ENCODE measurements at places on chromosomes 4 and X. TPM values are rescaled to one million over a fixed set of nuclear protein-coding genes. Genes with fewer than 3 reads are reported as not detected.

ADH7 gene
- not detected for total RNA-seq

MAGEA1 gene
- not detected for total RNA-seq

SHISA3 gene
- total RNA-seq = not detected

DOK7 gene
- 0.34 TPM for total RNA-seq

TMEM187 gene
- 5.7 TPM for total RNA-seq

ZNF674 gene
- 4.5 TPM for total RNA-seq

FAM50A gene
- 121 TPM for total RNA-seq

CPZ gene
- 0.33 TPM for total RNA-seq

INTS6L gene
- total RNA-seq = 0.08 TPM

LPAR4 gene
- not detected for total RNA-seq

ZCCHC12 gene
- total RNA-seq = not detected

TLR10 gene
- total RNA-seq = not detected

GPR50 gene
- total RNA-seq = 0.19 TPM

MAGEB5 gene
- total RNA-seq = not detected

TRMT10A gene
- 4.7 TPM for total RNA-seq

IL1RAPL1 gene
- total RNA-seq = not detected

MORF4L2 gene
- total RNA-seq = 485 TPM

SSX3 gene
- not detected for total RNA-seq

CTAG2 gene
- total RNA-seq = not detected

HAND2 gene
- total RNA-seq = 0.35 TPM

CXCL10 gene
- total RNA-seq = 0.17 TPM

HSFX3 gene
- not detected for total RNA-seq

NR3C2 gene
- not detected for total RNA-seq

VEGFC gene
- 15.7 TPM for total RNA-seq

SPP1 gene
- total RNA-seq = 164 TPM

TRIML1 gene
- total RNA-seq = not detected

ERVMER34-1 gene
- 1.2 TPM for total RNA-seq

ATXN3L gene
- total RNA-seq = not detected

FAT4 gene
- total RNA-seq = 2.6 TPM

PPEF1 gene
- total RNA-seq = 1.3 TPM

PPBP gene
- not detected for total RNA-seq

FAM9B gene
- not detected for total RNA-seq

PAGE2 gene
- not detected for total RNA-seq

NSUN7 gene
- 0.27 TPM for total RNA-seq

ZNF157 gene
- not detected for total RNA-seq

DCAF4L1 gene
- total RNA-seq = 0.11 TPM

IL13RA2 gene
- total RNA-seq = 0.06 TPM

TMEM35A gene
- total RNA-seq = not detected

ATP5ME gene
- 373 TPM for total RNA-seq

SUPT20HL1 gene
- not detected for total RNA-seq

GPR34 gene
- 0.11 TPM for total RNA-seq

CYTL1 gene
- not detected for total RNA-seq

BCORL1 gene
- 8.4 TPM for total RNA-seq

STK26 gene
- total RNA-seq = 9.6 TPM

ELK1 gene
- total RNA-seq = 35.9 TPM

ASB5 gene
- not detected for total RNA-seq

PKD2 gene
- 16.7 TPM for total RNA-seq

CA5B gene
- 3.1 TPM for total RNA-seq

FAM236C gene
- total RNA-seq = not detected

KCND1 gene
- total RNA-seq = 1.2 TPM

RNF212 gene
- total RNA-seq = 1.9 TPM

TBX22 gene
- not detected for total RNA-seq

PRDM5 gene
- 4.5 TPM for total RNA-seq

TIGD4 gene
- 0.20 TPM for total RNA-seq

ARHGEF6 gene
- total RNA-seq = 0.18 TPM

CETN2 gene
- 77.7 TPM for total RNA-seq

RTL3 gene
- not detected for total RNA-seq
